Mammary epithelial cell (primary cell): ENCODE measurements at places on chromosomes 11 and 22. TPM values are rescaled to one million over a fixed set of nuclear protein-coding genes. Genes with fewer than 3 reads are reported as not detected.

The SAA2 gene
- total RNA-seq = 2.7 TPM

The LRRC4C gene
- total RNA-seq = not detected in 2 replicates

The CFL1 gene
- total RNA-seq = 946 and 1,348 TPM in 2 replicates

The DDX10 gene
- 32.1 and 39.6 TPM in 2 replicates for total RNA-seq

The SCGB1A1 gene
- total RNA-seq = not detected in 2 replicates
